ENCODE measurements at places on chromosomes 2 and 18. TPM values are rescaled to one million over a fixed set of nuclear protein-coding genes. Genes with fewer than 3 reads are reported as not detected.

GRCh38 chr2:75495862-75496261 is 64.9 kb downstream of the EVA1A start:
- DNase-seq: no peak

GRCh38 chr18:37669991-37670534 is 104.5 kb upstream of the CELF4 start:
- no peak for DNase-seq

DNA sequence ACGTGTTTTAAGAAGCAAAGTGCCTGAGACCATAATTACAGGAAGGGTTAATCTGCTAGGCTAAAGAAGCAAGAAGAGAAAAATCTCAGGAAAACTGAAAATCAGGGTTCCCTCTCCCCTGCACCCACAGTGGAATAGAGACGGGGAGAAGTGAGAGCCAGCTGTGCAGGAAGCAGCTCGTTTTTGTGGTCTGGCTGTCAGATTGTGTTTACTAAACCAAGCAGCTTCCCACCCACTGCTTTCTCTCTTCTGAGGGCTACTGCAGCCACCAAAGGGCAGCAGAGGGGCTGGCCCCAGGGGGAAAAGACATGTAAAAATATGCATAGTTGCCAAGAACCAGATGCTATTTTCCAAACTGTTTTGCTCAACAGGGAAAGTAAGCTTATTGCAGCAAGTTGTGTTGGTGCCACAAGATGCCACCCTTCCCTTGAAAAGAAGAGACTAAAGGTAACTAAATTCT is 72.6 kb upstream of the THUMPD2 start:
- DNase-seq: no peak

- no peak for DNase-seq
Observed at GRCh38 chr18:78996741-78997490, 17.3 kb downstream of the SALL3 start.

DNA sequence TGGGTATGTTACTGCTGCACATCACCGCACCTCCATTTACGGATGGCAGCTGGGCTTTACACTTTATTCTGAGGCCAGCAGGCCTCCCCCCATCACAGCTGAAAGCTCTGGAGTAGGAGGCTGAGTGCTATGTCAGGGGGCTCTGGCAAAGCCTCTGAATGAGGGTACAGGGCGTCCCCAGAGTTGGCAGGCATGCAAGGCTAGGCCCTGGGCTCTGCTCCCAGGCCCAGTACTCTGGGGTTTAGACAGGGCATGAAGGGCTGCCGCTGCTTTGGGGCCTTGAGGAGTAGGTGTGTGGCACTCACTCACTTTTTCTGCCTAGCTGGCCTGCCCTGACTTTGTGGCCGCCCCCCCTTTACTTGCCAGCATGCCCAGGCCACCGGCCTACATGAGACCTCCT is 90.8 kb downstream of the WDSUB1 start:
- no peak for DNase-seq

DNA sequence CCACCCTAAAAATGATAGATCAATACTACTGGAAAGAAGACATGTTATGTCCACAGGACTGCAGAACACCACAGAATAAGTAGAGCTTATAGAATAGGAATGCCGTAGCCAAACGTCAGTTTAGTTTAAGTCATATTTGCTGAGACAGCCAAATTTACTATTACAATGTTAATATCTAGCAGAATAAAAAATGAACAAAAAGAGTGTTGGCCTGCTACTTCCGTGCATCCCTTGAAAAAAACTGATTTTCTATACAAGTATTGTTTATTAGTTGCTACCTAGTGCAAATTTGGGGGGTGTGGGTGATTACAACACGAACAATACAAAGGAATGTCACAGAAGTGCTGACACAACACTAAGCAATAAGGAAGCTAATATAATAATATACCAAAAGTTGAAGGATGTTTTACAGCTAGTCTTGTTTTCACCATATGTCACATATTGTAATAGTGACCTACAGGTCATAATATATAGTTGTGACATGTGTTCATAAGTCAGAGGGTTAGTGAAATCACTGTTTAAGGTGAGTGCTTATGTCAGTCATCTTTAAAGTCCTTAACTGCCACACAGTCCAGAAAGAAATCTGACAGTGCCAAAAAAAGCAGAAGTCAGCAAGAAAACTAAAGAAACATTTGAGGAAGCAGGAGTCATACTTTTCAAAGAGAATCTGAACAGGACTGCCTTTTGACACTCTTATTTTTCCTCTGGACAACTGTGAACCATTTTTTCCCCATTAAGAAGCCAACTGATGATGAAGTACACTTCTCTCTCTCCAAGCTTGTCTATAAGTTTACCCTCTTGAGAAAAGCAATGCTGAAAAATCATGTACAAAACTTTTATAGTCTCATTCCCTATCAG is 376.4 kb downstream of the ZEB2 start:
- DNase-seq: no peak

The C2orf92 gene
- 15.2 TPM for total RNA-seq
